Astrocyte of the spinal cord (primary cell): ENCODE measurements at places on chromosomes 11 and 22.

DNA sequence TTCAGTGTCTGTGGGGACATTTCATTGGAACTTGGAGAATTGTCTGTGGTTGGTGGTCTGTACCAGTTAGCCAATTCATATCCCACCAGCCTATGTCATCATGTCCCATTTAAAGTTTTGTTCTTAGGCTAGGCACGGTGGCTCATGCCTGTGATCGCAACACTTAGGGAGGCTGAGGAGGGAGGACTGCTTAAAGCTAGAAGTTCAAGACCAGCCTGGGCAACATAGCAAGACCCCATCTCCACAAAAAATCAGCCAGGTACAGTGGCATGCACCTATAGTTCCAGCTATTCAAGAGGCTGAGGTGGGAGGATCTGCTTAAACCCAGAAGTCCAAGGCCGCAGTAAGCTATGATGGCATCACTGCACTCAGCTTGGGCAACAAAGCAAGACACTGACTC lies 55.6 kb upstream of the CCND1 start:
- no peak for DNase-seq

DNA sequence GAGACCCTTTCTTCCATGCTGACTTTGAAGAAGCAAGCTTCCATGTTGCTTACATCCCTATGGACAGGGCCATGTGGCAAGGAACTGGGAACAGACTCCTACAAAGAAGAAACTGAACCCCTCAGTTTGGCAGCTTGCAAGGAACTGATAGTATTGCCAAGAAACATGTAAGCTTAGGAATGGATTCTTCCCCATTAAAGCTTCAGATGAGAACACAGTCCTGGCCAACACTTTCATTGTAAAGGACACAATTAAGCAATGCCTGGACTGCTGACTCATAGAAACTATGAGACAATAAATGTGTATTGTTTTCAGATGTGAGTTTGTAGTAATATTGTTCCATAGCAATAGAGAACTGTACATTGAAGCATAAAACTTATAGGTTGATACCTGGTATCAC lies 82.4 kb downstream of the AASDHPPT start:
- no peak for DNase-seq

DNA sequence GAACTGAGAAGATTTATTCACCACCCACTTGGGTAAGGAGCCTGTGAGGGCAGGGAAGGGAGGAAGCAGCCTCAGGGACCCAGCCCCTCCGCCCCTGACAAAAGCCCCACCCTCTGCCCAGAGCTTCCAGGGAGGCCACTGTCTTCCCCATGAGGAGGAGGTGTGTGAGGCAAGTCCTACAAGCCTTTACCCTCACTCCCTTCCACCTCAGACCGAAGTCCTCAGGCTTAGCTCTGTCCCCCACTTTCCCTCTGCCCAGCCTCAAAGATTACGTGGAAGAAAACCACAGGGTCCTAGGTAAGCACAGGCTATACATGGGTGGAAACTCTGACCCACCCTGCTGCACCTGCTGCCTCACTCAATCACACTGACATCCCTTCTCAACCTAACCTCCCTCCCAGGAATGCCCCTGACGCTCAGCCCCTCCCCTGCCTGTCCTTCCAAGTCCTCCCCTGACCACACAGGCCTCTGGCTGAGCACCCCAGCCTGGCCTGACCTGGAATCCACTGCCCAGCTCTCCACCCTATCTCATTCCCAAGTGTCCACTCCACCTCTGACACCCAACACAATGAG lies 3.6 kb upstream of the ARAP1 start:
- DNase-seq: no peak

DNA sequence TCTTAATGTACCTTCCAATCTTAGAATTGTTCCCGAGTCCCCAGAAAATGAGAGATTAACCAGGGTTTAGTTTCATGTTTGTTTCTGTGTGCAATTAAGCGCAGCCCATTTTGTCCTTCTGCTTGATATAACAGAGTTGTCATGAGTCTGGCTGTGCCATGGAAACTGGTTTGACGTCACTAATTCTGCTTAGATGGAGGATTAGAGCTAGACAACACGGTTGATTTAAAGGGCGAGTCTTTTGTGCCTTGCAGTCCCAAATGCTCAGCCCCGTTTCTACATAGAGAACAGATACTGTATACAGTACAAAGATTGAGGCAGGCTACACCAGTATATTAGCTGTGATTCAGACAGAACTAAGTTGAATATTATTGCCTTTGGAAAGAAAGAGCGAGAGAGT lies 45.5 kb upstream of the ALKBH3 start:
- DNase-seq: peak; percentile 34

GRCh38 chr22:46598737-46599424 lies 21.3 kb upstream of the GRAMD4 start:
- no peak for DNase-seq

DNA sequence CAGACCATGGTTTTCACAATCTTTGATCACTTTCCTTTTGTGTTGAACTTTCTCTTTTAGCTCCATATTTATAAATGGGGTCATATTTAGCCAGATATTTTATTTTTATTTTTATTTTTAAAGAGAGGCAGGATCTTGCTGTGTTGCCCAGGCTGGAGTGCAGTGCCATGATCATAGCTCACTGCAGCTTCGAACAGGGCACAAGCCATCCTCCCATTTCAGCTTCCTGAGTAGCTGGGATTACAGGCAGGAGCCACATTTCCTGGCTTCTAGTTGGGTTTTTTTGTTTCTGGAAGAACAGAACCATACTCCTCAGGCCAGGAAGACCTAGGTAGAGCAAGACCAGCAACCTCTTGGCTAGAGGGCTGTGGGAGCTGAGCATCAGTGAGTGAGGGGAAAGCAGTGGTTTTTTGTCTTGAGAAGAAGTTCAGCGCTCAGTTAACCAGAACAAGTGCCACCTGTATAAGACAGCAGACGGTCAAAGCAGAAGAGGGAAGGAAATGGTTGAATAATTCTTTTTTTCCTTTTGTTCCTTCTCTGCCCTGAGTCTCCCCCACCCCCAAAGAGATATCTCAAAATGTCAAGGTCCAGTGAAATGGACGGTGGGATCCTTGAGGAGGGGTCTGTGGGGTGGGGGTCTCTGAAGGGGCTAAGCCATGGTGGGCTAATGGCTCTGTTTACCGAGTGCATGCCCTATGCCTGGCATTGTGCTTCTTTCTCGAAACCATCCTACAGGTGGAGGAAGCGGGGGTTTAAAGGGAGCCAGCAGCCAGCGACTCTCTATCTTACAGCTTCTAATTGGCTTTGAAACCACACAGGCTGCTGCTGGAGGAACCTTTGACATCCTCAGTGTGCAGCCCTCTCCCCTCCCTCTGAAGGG lies 63.0 kb downstream of the PTPRJ start:
- no peak for DNase-seq

DNA sequence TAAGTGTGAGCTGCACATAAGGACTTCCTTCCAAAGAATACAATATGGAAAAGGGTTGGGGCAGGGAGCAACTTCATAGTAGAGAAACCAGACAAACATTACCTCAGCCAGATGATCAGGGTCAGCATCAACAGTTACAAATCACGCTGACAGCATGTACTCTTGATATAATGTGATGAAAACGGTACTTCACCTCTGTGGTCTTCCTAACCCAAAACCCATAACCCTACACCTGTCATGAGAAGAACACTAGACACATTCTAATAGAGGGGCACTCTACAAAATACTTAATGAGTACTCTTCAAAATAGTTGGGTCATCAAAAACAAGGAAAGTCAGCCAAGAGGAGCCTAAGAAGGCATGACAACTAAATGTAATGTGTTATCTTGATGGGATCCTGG lies 43.9 kb downstream of the RRAS2 start:
- DNase-seq: no peak

GRCh38 chr22:47406896-47407295 lies 644.4 kb downstream of the TBC1D22A start:
- no peak for DNase-seq

GRCh38 chr11:96172604-96173003 lies 170.4 kb downstream of the MAML2 start:
- no peak for DNase-seq

DNA sequence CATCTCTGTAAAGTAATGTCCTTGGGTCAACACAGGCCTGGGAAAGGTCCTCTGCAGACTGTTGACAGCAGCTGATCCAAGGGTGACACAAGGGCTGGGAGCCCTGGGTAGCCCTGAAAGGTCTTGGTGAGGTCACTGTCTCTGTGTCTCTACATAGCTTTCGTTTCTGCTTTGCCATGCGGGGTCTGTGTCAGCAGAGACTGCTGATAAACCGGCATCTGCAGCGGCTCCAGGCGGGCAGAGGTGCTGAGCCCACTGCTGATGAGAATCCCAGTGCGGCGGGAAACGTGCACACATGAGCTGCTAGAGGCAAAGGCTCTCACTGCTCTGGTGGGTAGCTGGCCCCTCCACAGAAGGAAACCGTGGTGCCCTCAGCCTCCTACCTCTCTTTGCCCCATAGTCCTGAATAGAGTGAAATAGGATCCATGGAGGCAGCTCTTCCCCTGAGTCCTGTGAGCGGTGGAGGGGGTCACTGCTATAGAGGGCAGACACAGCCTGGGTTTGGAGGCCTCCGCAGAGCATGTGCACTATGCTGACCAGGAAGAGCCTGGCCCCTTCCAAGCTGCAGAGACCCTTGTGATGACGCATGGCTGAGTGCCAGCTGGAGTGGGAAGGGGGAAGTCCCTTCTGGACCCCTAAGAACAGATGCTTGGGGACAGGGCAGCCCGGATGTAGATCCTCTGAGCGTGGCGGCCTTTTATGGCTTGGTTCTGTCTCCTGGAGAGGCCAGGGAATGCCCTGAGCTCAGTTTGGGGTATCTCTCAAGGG lies 17.8 kb upstream of the ST3GAL4 start:
- DNase-seq: no peak

DNA sequence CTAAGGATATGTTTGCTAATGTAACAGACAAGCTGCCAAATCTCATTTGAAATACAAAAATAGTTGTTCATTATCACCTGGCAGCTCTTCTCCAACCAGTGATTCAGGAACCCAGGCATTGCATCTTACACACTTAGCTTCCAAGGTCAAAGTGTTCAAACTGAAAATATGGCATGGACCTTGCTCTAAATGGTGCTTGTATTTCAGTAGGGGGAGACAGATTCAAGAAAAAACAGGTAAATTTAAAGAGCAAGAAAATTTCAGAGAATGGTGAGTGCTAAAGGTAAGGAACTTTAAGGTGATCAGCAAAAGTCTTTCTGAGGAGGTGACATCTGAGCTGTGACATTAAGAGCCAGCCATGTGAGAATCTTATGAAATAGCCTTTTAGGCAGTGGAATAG lies 82.8 kb upstream of the E2F8 start:
- DNase-seq: no peak

GRCh38 chr22:25406510-25407210 lies 157.8 kb upstream of the GRK3 start:
- no peak for DNase-seq

GRCh38 chr11:131077340-131077739 lies 161.1 kb upstream of the SNX19 start:
- DNase-seq: no peak

DNA sequence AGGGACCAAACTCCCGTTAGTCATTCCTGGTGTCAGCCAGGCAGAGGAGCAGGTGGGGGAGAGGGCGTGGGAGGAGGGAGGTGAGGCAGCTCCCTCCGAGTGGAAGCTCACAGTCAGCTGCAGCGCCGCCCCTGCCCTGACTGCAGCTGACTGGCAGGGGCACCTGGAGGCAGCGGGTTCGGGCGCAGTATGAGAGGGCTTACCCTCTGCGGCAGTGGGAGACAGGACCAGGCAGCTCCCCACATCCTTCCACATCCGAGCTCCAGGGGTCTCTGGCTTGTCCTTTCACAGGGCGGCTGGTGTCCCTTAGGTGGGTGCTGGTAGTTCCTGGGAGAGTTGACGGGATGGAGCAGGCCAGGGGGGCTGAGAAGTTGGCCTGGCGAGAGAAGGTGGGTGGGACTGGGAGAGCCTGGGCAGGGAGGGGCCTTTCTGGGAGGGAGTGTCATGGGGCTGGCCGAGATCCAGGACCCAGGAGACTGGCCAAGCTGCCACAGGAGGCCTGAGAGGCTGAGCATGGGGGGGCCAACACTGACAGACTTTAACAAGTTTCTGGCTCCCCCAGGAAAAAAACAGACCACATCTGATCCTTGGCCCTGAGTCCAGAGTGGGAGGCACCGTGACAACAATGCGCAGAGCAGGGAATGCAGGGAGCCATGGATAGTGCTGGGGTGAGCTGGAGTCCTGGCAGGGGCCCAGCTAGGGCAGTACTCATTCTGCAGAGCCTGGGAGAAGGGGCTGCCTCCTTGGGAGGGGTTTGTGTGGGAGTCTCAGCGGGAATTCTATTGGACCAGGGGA lies 4.9 kb downstream of the ADORA2A start:
- DNase-seq: peak; percentile 60

- peak; percentile 48 for DNase-seq
Observed at GRCh38 chr22:27318516-27318915, 483.0 kb downstream of the MN1 start.

DNA sequence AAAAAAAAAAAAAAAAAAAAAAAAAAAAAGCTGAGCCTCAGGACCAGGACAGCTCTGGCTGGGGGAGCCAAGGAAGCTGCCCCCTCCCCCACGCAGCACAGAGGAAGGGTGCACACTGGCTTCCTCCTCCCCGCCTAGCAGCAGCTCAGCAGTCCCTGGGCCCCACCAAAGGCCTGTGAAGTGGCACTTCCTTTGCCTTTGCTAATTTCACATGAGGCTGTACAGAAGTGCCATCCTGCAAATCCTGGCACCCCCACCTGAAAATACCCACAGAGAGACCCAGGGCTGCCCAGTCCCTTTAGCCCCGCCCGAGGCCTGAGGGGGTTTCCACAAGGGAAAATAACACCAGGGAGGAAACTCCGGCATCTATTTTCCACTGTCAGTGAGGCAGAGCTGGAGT lies 3.9 kb downstream of the RHOG start:
- no peak for DNase-seq

DNA sequence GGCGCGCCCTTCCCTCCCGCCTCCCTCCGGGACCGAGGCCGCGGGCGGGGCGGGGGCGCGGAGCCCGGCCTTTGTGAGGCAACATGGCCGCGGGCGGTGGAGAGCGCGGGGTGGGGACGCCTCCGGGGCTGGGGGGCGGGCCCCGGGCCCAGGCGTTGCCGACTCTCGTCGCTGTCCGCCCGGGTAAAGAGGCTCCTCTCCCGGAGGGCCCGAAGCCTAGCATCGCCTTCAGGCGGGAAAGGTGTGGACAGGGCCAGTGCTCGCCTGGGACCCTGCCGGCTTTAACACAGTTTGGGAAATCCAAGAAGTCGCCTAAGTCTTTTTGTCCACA lies 369 bp downstream of the DGCR8 start:
- peak; percentile 51 for DNase-seq

DNA sequence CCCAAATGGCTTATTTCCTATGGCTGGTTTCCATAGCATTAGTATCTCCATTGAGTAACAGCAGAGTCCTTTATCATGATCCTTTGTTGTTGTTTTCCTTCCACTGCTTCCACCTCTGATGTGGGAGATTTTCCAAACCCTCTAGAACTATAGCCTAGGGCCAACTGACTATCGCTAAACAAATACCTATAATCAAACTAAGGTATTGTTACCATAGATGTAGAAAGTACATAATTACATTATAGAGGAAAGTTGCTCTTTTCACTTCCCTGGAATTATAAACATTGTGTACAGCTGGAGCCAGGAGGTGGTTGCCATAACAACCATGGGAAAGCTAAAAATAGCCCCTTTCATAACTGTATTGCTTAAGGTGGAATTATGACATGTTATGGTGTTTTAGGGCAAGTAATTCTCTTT lies 47.0 kb upstream of the ALKBH3 start:
- DNase-seq: peak; percentile 60

- no peak for DNase-seq
Observed at GRCh38 chr11:3781423-3781822, 15.9 kb downstream of the NUP98 start.
